ENCODE measurements at places on chromosomes 5 and 9. TPM values are rescaled to one million over a fixed set of nuclear protein-coding genes. Genes with fewer than 3 reads are reported as not detected.

GRCh38 chr5:145479271-145479670, 355.9 kb downstream of the PRELID2 start:
- no peak for DNase-seq
- H3K4me3 ChIP-seq = no peak overlapping the region
- no peaks in the 10 kb centered on the region for H3K27me3 ChIP-seq
- H3K4me1 ChIP-seq = no peaks in the 10 kb centered on the region

GRCh38 chr9:90830977-90831376, 29.4 kb downstream of the SYK start:
- H3K27ac ChIP-seq = no peak overlapping the region
- H3K36me3 ChIP-seq = no peaks in the 10 kb centered on the region
- peaks cover 4% of the 10 kb centered on the region for H3K4me1 ChIP-seq
- DNase-seq = no peak
- H3K4me3 ChIP-seq = no peak overlapping the region
- no peaks in the 10 kb centered on the region for H3K27me3 ChIP-seq

GRCh38 chr5:177511181-177511580, 1.6 kb upstream of the DOK3 start:
- peaks cover 57% of the 10 kb centered on the region for H3K36me3 ChIP-seq
- no peak overlapping the region for H3K4me3 ChIP-seq
- no peak overlapping the region for H3K27ac ChIP-seq
- no peak for DNase-seq
- no peaks in the 10 kb centered on the region for H3K27me3 ChIP-seq

DNA sequence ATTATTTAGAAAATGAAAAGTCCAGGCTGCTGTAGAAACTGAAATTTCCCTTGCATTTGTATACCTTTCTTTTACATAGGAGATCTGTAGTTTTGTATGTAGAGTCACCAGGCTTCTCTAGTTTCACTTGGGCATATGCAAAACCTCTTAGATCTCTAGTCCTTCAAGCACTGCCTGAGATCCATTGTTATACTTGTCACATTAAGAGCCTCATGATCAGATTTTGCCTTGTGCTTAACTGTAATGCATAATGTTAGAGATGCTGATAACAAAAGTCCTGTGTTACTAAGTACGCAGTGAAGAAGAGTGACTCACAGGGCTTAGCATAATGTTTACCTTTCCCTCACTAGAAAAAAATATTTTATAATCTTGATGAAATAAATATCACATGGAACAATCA, 250.2 kb downstream of the CYLC2 start:
- no peak for DNase-seq
- H3K4me3 ChIP-seq = no peak overlapping the region
- no peak overlapping the region for H3K27ac ChIP-seq
- no peaks in the 10 kb centered on the region for H3K36me3 ChIP-seq
- H3K27me3 ChIP-seq = no peaks in the 10 kb centered on the region

- peak overlapping the region; percentile 96 for H3K27ac ChIP-seq
- H3K27me3 ChIP-seq = no peaks in the 10 kb centered on the region
- no peak overlapping the region for H3K4me3 ChIP-seq
- no peaks in the 10 kb centered on the region for H3K36me3 ChIP-seq
- no peak for DNase-seq
These were observed 3.8 kb downstream of the ANXA6 start for GRCh38 chr5:151153766-151154272.

GRCh38 chr5:141948812-141949211, 9.2 kb downstream of the PCDH12 start:
- H3K27ac ChIP-seq = no peak overlapping the region
- H3K36me3 ChIP-seq = peaks cover 41% of the 10 kb centered on the region
- no peak for DNase-seq

DNA sequence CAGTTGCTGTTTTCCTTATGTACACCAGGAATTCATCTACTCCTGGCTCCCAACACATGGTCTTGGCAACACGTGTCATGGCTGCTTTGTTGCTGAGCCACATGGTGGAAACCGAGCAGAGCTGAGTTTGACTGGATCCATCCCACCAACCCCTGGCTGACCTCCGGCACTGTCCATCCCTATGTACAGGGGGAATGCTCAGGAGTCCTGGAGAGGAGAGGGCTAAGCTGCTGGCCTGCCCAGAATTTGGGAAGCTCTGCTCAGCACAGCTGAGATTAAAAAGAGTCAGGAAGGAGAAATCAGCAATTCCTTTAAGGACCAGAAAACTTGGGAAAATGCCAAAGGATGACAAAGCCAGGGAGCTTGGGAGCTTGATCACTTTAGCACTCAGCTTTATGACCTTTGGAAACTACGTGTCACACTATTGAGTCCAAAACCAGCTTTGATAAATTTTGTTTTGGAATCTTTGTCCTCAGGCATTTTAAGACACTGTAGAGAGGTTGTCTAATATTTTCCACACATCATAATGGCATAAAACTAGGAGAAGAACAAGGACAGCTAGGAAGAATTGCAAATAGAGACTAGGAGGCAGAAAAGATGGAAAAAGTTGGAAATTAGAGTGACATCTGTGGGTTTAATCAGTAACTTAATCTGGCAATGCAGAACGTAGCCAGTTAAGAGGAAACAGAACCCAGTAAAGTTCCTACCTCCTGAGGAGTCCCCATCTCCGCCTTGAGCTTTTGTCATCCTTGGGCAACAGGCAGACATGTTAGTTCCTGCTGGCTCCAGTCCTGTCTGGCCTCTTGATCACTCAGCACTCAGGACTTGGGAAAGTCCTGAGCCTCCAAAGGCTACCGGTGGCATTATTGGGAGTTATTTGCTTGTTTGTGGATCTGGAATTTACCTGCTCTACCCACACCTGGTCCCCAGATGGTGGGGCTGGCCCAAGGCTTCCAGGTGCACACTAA, 62.5 kb upstream of the PLPP1 start:
- DNase-seq = no peak
- no peak overlapping the region for H3K4me3 ChIP-seq
- peak overlapping the region; percentile 86 for H3K27ac ChIP-seq
- H3K36me3 ChIP-seq = no peaks in the 10 kb centered on the region

DNA sequence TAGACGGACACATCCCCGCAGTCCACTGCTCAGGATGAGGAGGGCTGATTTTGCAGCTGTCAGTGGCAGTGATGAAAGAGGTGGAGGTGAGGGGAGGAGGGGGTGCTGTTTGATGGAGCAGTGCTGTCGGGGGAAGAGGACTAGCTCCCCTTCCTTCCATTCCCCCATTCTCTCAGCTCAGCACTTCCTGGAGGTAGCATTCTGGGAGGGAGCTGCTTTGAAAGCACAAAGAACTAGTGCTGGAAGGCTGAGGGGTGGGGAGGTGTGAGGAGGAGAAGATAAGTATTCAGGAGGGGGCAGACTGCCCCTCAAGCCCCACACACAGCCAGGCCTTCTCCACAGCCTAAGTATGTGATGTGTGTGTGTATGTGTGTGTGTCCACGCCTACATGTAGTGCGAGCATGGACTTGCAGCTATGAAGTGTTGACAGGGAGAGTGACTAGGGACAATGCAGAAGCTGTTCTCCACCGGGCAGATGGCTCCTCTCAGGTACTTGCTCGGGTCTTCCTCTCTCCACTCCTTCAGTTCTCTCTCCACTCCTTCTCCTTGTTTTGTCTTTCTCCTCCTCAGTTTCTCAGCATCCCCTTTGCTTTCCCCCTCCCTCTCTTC, 65.5 kb upstream of the HSPA9 start:
- no peak overlapping the region for H3K27ac ChIP-seq
- no peaks in the 10 kb centered on the region for H3K36me3 ChIP-seq
- H3K27me3 ChIP-seq = no peaks in the 10 kb centered on the region
- H3K4me3 ChIP-seq = no peak overlapping the region
- no peak for DNase-seq

- H3K27ac ChIP-seq = no peak overlapping the region
- DNase-seq = no peak
- H3K36me3 ChIP-seq = no peaks in the 10 kb centered on the region
- H3K4me1 ChIP-seq = peaks cover 13% of the 10 kb centered on the region
- no peaks in the 10 kb centered on the region for H3K27me3 ChIP-seq
These were observed 9.2 kb downstream of the INSYN2B start for GRCh38 chr5:169970911-169971765.

DNA sequence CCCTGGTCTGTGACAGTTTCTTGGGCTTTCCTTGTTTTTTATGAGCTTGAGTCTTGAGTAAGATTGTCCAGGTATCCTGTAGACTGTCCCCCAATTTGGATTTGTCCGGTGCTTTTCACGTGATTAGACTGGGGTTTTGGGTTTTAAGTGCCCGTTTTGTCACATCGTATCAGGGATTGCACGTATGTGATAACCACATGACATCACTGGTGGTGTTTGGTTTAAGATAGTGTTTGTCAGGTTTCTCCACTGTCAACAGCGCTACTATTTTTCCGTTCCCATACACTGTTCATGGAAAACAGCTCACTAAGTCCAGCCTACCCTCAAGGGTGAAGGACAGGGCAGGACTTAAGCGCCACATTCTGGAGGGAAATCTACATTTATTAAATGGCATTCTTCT, 39.7 kb downstream of the LMNB1 start:
- no peak overlapping the region for H3K4me3 ChIP-seq
- no peak for DNase-seq
- no peak overlapping the region for H3K27ac ChIP-seq
- no peaks in the 10 kb centered on the region for H3K36me3 ChIP-seq

DNA sequence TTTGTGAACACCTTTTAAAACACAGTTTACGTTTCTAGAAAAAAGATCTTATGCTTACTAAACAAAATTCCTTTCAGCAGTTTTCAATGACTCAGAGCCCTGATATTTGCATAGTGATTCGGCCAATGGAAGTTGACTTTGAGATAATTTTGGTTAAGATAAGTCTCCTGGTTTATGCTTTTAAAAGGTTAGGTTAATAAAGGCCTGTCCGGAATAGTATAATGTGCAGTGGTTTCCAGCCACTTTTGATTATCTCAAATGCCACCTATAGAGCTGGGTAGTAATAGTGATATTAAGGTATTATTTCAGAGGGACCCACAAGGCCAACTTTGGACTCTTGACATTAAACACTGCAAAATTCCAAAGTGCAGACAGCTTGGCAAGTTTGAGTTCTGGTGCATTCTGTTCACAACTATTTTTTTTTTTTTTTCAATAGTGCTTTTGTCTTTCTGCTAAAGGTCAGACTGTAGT, 86.1 kb downstream of the F2RL2 start:
- no peaks in the 10 kb centered on the region for H3K36me3 ChIP-seq
- no peak for DNase-seq
- H3K4me1 ChIP-seq = no peaks in the 10 kb centered on the region
- H3K4me3 ChIP-seq = no peak overlapping the region
- H3K27me3 ChIP-seq = no peaks in the 10 kb centered on the region
- H3K27ac ChIP-seq = no peak overlapping the region

DNA sequence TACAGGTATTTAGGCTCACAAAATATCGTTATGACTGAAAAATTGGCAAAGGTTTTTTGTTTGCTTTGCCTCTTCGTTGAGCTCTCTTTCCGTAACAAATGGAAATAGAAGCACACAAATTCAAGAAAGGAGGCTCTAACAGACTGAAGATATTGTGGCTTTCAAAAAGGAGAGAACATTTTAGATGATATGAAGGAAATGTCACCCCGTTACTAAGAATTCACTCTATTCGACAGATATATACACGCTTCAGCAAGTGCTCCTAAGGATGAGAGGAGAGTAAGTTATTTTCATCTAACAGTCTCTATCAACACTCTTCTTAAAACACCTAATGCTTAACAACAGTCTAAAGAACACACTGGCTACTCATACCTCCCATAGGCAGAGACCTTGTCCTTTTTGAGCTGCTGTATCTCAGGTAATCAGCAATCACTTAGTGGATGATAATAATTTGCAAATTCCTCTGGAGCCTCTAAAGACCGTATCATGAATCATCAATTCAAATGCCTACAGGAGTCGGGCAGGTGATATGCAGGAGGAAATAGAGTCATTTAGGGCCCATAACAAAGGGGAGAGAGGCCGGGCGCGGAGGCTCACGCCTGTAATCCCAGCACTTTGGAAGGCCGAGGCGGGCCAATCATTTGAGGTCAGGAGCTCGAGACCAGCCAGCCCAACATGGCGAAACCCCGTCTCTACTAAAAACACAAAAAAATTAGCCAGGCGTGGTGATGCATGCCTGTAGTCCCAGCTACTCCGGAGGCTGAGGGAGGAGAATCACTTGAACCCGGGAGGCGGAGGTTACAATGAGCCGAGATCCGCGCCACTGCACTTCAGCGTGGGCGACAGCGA, 1.4 kb upstream of the HSDL2 start:
- H3K36me3 ChIP-seq = no peaks in the 10 kb centered on the region
- peak overlapping the region; percentile 99 for H3K4me3 ChIP-seq
- peaks cover 49% of the 10 kb centered on the region for H3K4me1 ChIP-seq
- H3K27me3 ChIP-seq = no peaks in the 10 kb centered on the region

- H3K27me3 ChIP-seq = no peaks in the 10 kb centered on the region
- peak; percentile 80 for DNase-seq
- H3K4me1 ChIP-seq = no peaks in the 10 kb centered on the region
- H3K36me3 ChIP-seq = no peaks in the 10 kb centered on the region
- H3K4me3 ChIP-seq = no peak overlapping the region
These were observed 126.0 kb downstream of the FOXD1 start for GRCh38 chr5:73322437-73323076.

GRCh38 chr5:6633469-6634245, 417 bp downstream of the SRD5A1 start:
- no peaks in the 10 kb centered on the region for H3K36me3 ChIP-seq
- H3K4me3 ChIP-seq = peak overlapping the region; percentile 97
- no peak for DNase-seq

- H3K27ac ChIP-seq = peak within 1 kb of the TSS; percentile 92
- H3K4me3 ChIP-seq = peak within 1 kb of the TSS; percentile 95
- peaks cover 36% of the 10 kb centered on the region for H3K4me1 ChIP-seq
- peak; percentile 95 for DNase-seq
These were observed at the start of gene AGGF1 for GRCh38 chr5:77030097-77031071. AGGF1 (plus strand) TSS chr5:77030404; CDS start chr5:77030767, 363 bp downstream.

- peaks cover 8% of the 10 kb centered on the region for H3K4me1 ChIP-seq
- no peak overlapping the region for H3K4me3 ChIP-seq
- H3K27me3 ChIP-seq = no peaks in the 10 kb centered on the region
- H3K27ac ChIP-seq = no peak overlapping the region
- no peak for DNase-seq
These were observed 137.8 kb downstream of the AGTPBP1 start for GRCh38 chr9:85603936-85604335.

DNA sequence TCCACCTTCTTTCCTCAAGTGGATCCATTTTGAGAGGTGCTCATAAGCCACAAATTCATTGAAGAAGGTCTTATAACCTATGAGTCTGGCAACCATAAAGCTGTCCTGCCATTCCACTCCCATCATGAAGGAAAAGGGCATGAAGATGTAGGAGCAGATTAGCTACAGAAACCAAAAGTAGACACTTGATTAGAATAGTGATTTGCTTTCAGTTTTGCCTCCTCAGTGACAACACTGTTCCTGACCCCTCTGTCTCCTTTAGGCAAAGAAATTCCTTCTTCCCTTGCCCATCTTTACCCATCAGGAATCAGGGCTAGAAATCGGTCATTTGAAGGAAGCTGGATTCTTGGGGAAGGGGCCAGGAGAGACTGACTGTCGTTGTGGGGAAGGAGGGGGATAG, 55.2 kb downstream of the SLC28A3 start:
- H3K4me1 ChIP-seq = no peaks in the 10 kb centered on the region
- H3K36me3 ChIP-seq = no peaks in the 10 kb centered on the region
- DNase-seq = no peak
- H3K4me3 ChIP-seq = no peak overlapping the region
- no peaks in the 10 kb centered on the region for H3K27me3 ChIP-seq

The PRR16 gene
- 2.9 TPM for total RNA-seq

The ZNF454 gene
- total RNA-seq = 4.8 TPM

The MSX2 gene
- 1.8 TPM for total RNA-seq

The KDM4C gene
- total RNA-seq = 27.2 TPM

The FBLL1 gene
- total RNA-seq = 0.33 TPM

The HAVCR2 gene
- total RNA-seq = 6.6 TPM

Measured in esophagus muscularis mucosa (tissue), 4 donors.